SJSA1 (cell line): ENCODE measurements at places on chromosomes 16 and 17.

GRCh38 chr16:65185241-65185778 is 63.4 kb upstream of the CDH11 start:
- no peak overlapping the region for H3K4me3 ChIP-seq

- H3K27ac ChIP-seq = no peak within 1 kb of the TSS
- no peaks in the 10 kb centered on the region for H3K27me3 ChIP-seq
- no peaks in the 10 kb centered on the region for H3K36me3 ChIP-seq
- H3K4me1 ChIP-seq = no peaks in the 10 kb centered on the region
Observed at GRCh38 chr17:9790889-9791876, at the start of gene DHRS7C. Gene DHRS7C (minus strand): TSS chr17:9791592. CDS start chr17:9791284, 308 bp downstream.

GRCh38 chr17:67438667-67439066 is 61.6 kb downstream of the PITPNC1 start:
- H3K36me3 ChIP-seq = no peaks in the 10 kb centered on the region
- no peak for DNase-seq
- H3K27me3 ChIP-seq = no peaks in the 10 kb centered on the region
- H3K4me3 ChIP-seq = no peak overlapping the region
- no peak overlapping the region for H3K27ac ChIP-seq

DNA sequence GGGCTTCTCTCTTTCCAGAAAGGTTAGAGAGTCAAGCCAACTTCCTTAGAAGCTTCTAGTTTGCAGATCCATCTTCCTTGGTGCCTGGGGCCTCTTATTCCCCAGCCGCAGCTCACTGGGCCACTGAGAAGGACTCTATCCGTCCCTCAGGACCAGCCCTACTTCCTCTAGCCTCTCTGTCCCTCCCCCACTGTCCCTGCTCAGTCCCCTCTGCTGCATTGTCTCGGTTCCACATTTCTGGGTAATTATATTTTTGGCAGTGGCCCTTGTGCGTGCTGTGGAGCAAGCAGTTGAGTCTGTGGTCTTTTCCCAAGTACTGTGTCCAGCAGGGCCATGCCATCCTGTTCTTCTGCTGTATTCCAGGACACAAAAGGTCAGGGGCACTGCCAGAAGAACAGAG is 17.8 kb downstream of the IRX3 start:
- H3K27ac ChIP-seq = no peak overlapping the region
- H3K4me1 ChIP-seq = no peaks in the 10 kb centered on the region
- 0 out of 2 replicates have a peak, but pooled peaks cover 2% of the 10 kb centered on the region for H3K27me3 ChIP-seq
- no peak for DNase-seq
- no peaks in the 10 kb centered on the region for H3K36me3 ChIP-seq

GRCh38 chr17:72311004-72311403 is 190.2 kb downstream of the SOX9 start:
- no peak overlapping the region for H3K4me3 ChIP-seq
- no peak for DNase-seq
- H3K36me3 ChIP-seq = no peaks in the 10 kb centered on the region
- no peaks in the 10 kb centered on the region for H3K27me3 ChIP-seq
- H3K4me1 ChIP-seq = peaks cover 22% of the 10 kb centered on the region

DNA sequence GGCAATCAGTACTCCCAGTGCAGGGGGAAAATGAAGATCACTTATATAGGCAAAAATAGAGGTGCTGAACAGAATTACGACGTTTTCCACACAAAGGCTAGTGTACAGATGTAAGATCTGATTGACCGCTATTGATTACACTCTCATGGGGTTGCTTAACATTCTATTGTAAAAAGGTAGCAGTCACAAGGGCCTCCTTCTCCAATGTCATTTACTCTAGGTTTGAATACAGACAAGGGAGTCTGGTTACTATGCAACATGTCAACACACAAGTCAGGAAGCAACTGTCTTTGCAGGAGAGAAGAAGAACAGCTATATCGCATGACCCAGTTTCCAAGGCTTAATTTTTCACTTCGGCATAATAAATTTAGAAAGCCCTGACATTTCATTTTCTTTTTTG is 7.9 kb downstream of the KRT37 start:
- no peak for DNase-seq
- H3K4me3 ChIP-seq = no peak overlapping the region
- H3K27ac ChIP-seq = peak overlapping the region; percentile 58
- H3K27me3 ChIP-seq = no peaks in the 10 kb centered on the region
- H3K36me3 ChIP-seq = no peaks in the 10 kb centered on the region

GRCh38 chr17:5121186-5121841 is 5.5 kb downstream of the USP6 start:
- H3K27ac ChIP-seq = no peak overlapping the region
- no peaks in the 10 kb centered on the region for H3K36me3 ChIP-seq
- H3K27me3 ChIP-seq = peaks cover 27% of the 10 kb centered on the region
- DNase-seq = no peak
- H3K4me3 ChIP-seq = no peak overlapping the region

DNA sequence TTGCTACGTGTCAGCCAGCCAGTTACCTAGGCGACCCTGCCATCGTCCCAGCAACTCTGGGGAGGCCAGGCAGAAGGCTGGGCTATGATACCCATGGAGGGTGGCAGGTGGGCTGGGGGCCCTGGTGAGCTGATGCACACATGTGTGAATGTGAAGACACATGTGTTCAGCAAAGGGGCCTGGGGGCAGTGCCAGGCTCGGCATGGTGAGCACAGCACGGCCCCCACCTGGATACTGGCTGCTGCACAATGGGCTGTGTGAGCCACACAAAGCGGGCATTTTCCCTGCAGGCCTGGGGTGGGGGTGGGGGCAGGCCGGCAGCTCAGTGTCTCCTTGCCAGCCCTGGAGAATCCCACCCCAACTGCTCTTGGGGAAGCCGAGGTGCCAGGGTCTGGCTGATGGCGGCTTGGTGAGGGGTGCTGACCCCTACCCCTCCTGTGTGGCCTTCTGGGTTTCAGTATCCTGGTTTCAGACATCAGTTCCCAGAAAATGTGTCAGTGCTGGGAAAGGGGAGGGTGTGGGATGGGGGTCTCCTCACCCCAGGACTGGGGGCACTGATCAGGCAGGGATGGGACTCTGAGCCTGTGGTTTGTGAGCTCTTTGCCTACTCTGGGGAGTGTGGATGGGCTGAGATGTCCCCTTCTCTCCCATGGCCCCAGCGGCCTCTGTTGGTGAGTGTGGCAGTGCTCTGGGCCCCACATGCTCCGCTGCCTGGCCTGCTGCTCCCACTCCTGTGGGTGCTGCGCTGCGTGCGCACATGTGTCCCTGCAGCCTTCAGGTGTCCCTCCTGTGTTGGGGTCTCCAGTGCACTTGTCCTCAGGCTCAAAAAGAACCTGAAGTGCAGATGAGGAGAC is 5.1 kb downstream of the LLGL1 start:
- H3K27ac ChIP-seq = no peak overlapping the region
- H3K36me3 ChIP-seq = peaks cover 19% of the 10 kb centered on the region
- peaks cover 15% of the 10 kb centered on the region for H3K4me1 ChIP-seq

GRCh38 chr16:17204206-17204605 is 266.6 kb downstream of the XYLT1 start:
- no peaks in the 10 kb centered on the region for H3K36me3 ChIP-seq
- no peak overlapping the region for H3K4me3 ChIP-seq
- H3K27ac ChIP-seq = no peak overlapping the region
- H3K27me3 ChIP-seq = no peaks in the 10 kb centered on the region

- H3K4me3 ChIP-seq = no peak overlapping the region
- H3K36me3 ChIP-seq = peaks cover 60% of the 10 kb centered on the region
- DNase-seq = no peak
- H3K4me1 ChIP-seq = 0 out of 2 replicates have a peak, but pooled peaks cover 4% of the 10 kb centered on the region
- no peaks in the 10 kb centered on the region for H3K27me3 ChIP-seq
- no peak overlapping the region for H3K27ac ChIP-seq
Observed at GRCh38 chr17:17811381-17812210, 25.2 kb downstream of the SREBF1 start.

DNA sequence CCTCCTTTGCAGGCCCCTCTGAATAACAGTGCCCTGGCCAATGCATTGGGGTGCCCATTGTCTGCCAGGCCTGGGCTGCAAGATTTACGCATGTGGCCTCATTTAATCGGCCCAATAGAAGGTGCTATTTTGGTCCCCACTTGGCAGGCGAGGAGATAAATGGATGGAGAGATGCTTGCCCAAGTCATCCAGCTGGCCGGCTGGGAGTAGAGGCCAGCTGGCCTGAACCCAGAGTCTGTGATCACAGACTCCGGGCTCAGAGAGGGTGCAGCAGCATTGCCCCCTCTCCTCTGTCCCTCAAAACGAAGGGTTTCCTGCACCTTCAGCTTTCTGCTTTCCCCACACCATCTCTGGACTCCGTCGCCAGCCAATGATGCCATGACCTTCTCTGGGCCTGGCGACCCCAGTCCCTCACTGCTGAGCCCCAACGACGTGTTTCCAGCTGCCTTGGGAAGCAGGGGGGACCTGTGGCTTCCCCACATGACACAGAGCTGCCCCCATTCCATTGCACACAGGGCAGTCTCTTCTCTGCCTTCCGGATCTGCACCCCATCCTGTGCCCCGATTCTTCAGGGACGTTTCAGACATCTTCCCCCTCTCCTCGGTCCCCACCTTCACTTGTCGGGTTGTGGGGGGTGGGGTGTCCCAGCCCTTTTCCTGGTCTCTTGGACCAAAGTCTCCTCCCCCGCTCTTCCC is 3.5 kb upstream of the ADGRG1 start:
- no peak overlapping the region for H3K27ac ChIP-seq
- H3K27me3 ChIP-seq = no peaks in the 10 kb centered on the region
- no peak overlapping the region for H3K4me3 ChIP-seq
- H3K4me1 ChIP-seq = peaks cover 25% of the 10 kb centered on the region
- DNase-seq = no peak

GRCh38 chr17:50735287-50735686 is 15.9 kb downstream of the LUC7L3 start:
- no peaks in the 10 kb centered on the region for H3K4me1 ChIP-seq
- no peak overlapping the region for H3K27ac ChIP-seq
- H3K27me3 ChIP-seq = no peaks in the 10 kb centered on the region
- no peak for DNase-seq

GRCh38 chr16:373848-374615 is 3.7 kb upstream of the MRPL28 start:
- peaks cover 4% of the 10 kb centered on the region; the same call in 1 of the 2 replicates for H3K4me1 ChIP-seq
- no peak overlapping the region for H3K27ac ChIP-seq
- peaks cover 66% of the 10 kb centered on the region for H3K36me3 ChIP-seq
- H3K27me3 ChIP-seq = no peaks in the 10 kb centered on the region
- H3K4me3 ChIP-seq = no peak overlapping the region

GRCh38 chr16:8623634-8624033 is 2.1 kb downstream of the METTL22 start:
- H3K36me3 ChIP-seq = peaks cover 42% of the 10 kb centered on the region
- no peak overlapping the region for H3K27ac ChIP-seq
- no peak for DNase-seq
- 0 out of 2 replicates have a peak, but pooled peaks cover 2% of the 10 kb centered on the region for H3K27me3 ChIP-seq
- peaks cover 6% of the 10 kb centered on the region for H3K4me1 ChIP-seq
- no peak overlapping the region for H3K4me3 ChIP-seq

- no peak for DNase-seq
- H3K27me3 ChIP-seq = no peaks in the 10 kb centered on the region
- H3K27ac ChIP-seq = no peak overlapping the region
- H3K36me3 ChIP-seq = no peaks in the 10 kb centered on the region
- H3K4me1 ChIP-seq = peaks cover 11% of the 10 kb centered on the region
- no peak overlapping the region for H3K4me3 ChIP-seq
Observed at GRCh38 chr16:59180083-59180476, 446.0 kb upstream of the GOT2 start.

- no peaks in the 10 kb centered on the region for H3K27me3 ChIP-seq
- peaks cover 15% of the 10 kb centered on the region; the same call in 1 of the 2 replicates for H3K36me3 ChIP-seq
- H3K27ac ChIP-seq = no peak overlapping the region
- peaks cover 52% of the 10 kb centered on the region for H3K4me1 ChIP-seq
- DNase-seq = peak; percentile 75
Observed at GRCh38 chr16:8958344-8959167, 5.2 kb downstream of the USP7 start.

DNA sequence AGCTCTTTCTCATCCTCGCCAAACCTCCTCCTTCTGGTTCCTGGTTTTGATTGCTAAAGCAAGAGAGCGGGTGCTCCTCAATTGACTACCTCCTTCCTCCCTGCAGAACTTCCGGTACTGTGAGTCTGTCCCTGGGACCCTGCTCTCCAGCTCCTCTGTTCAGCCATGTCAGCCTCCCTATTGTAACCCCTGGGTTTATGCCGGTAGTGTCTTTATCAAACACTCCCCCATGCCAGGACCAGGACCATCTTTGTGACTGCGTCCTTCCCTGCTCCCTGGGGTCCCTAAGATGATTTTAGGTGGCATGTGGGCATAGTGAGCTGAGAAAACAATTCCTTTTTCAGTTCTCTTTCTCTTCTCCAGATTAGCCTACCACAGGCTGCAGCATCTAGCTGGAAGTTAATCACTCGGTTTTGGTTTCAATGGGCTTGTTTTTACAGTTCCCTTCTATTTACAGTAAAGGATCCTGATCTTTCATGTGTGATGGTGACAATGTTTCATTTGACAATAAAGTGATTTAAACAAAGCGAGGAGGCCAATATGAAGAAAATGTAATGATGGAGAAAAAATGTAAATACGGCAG is 27.7 kb upstream of the IL21R start:
- no peaks in the 10 kb centered on the region; the same call in 1 of the 2 replicates for H3K27me3 ChIP-seq
- H3K36me3 ChIP-seq = no peaks in the 10 kb centered on the region
- H3K4me3 ChIP-seq = no peak overlapping the region
- no peak overlapping the region for H3K27ac ChIP-seq
- no peaks in the 10 kb centered on the region for H3K4me1 ChIP-seq
- DNase-seq = no peak

DNA sequence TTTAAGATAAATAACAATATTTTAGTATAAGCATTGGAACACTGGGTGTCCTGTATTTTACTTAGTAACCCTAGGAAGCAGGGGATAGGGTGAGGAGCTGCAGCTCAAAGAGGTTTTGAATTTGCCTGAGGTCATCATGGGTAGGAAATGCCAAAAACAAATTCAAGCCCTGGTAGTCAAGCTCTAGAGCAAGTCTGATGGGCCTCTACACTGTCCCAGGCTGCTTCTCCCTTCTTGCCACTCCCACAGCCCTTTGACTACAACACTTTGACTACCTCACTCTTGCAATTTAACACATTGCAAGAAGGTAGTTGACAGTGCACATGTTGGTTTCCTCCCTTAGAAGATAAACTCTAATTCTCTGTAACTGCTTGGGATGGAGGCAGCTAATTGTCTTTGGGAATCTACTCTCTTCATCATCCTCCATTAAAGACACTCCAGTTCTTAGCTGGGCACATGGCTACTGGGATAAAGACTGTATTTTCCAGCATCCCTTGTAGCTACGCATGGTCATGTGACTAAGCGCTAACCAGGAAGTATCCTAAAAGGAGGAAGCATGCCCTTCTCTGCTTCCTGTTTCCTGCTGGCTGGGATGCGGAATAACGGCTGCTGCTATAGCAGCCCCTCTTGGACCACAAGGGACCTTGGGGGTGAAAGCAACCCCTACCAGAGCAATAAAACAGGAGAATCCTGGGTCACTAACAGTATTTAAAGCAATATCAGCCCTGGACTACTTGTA is 30.7 kb upstream of the SSTR2 start:
- H3K4me1 ChIP-seq = no peaks in the 10 kb centered on the region
- no peak overlapping the region for H3K4me3 ChIP-seq
- DNase-seq = no peak
- no peak overlapping the region for H3K27ac ChIP-seq
- peaks cover 9% of the 10 kb centered on the region for H3K27me3 ChIP-seq
- H3K36me3 ChIP-seq = no peaks in the 10 kb centered on the region

- no peaks in the 10 kb centered on the region for H3K36me3 ChIP-seq
- DNase-seq = no peak
- H3K4me3 ChIP-seq = no peak overlapping the region
- no peaks in the 10 kb centered on the region; the same call in 1 of the 2 replicates for H3K4me1 ChIP-seq
- peaks cover 56% of the 10 kb centered on the region for H3K27me3 ChIP-seq
Observed at GRCh38 chr16:89172528-89173173, 1.1 kb downstream of the CDH15 start.

GRCh38 chr17:7997186-7997585 is 5.2 kb upstream of the GUCY2D start:
- DNase-seq = no peak
- no peaks in the 10 kb centered on the region for H3K4me1 ChIP-seq
- no peak overlapping the region for H3K27ac ChIP-seq
